ENCODE measurements at places on chromosomes 1 and 21. TPM values are rescaled to one million over a fixed set of nuclear protein-coding genes. Genes with fewer than 3 reads are reported as not detected.
A peak's percentile ranks its signal among the peaks of the same experiment; 100 is the strongest.

DNA sequence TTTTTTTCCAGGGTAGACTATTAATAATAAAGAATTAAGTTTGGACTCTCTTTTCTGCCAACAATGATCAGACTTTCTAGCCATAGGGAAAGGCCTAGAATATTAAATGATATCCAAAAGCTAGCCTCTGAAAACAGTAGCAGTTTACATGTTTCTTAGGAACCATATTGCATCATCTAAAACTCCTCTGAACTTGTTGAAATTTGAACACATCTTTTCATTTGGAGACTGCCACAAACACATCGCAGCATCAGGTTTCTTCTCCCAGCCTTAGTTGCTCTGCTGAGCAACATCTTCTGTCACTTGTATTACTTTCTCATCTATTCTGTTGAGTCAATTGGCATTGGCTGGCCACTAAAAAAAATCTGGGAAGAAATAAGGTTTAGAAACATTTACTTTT lies 63.2 kb upstream of the GNG4 start:
- DNase-seq = no peak

DNA sequence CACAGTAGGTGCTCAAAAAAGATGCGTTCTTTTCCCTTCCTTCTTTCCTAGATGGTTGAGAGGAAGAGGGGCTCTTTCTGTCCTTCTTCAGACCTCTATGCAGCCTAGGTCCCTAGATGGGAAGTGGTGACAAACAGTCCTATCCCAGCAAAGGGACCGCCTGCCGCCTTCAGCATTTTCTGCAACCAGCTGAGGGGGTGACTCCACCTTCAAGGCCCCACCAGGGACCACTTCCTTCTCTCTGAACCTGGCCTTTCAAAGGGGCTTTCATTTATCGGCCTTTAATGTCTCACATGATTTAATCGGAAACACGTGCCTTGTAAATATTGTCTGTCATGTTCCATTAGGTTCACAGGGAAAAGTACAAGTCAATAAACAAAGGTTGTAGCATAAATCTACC lies 32.6 kb downstream of the GLIS1 start:
- DNase-seq = no peak

GRCh38 chr21:43772425-43772821 lies 3.7 kb downstream of the CSTB start:
- DNase-seq = no peak

DNA sequence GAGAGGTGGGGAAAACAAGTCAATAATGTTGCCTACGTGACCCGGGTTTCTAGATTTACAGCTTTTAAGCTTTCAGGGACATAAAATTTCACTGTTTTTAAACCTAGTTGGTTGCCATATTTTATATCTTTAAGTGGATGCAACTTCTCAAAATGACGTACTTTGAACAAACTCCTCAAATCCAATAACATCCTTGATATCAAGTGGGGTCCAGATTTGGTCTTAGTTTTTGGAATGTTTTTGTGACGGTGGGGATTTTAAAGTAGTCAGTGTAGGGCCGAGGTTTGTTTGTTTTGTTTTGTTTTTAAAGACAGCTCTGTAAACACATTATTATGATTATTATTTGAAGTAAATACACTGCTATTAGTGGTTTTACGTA lies 453 bp downstream of the CDKN2C start:
- no peak for DNase-seq

DNA sequence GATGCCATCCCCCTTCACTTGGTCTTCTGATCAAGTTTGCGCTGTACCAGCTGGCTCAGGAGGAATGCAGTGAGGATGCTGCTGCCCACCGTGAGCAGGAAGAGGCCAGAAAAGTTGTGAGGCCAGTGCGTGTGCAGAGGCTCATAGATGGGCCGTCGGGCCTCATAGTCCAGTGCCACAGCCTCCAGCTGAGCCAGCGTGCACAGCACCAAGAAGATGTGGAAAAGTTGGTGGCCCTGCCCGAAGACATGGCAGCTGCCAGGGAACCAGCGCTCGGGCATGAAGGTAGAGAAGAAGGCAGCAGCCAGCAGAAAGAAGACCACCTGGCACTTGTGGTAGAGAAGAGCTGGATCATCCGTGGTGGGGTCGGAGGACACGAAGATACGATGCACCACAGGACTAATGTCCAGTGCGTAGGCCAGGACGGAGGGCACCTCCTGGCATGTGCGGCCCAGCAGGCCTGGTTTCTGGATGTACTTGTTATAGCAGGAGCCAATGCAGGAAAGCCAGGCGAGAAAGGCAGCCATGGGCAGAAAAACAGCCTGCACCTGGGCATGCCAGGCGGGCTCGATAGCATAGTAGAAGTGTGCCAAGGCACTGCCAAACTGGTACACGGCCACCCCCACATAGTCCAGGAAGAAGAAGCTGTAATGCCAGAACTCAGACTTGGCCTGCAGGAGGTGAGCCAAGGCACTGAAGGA lies 3.7 kb upstream of the AUNIP start:
- DNase-seq = no peak

DNA sequence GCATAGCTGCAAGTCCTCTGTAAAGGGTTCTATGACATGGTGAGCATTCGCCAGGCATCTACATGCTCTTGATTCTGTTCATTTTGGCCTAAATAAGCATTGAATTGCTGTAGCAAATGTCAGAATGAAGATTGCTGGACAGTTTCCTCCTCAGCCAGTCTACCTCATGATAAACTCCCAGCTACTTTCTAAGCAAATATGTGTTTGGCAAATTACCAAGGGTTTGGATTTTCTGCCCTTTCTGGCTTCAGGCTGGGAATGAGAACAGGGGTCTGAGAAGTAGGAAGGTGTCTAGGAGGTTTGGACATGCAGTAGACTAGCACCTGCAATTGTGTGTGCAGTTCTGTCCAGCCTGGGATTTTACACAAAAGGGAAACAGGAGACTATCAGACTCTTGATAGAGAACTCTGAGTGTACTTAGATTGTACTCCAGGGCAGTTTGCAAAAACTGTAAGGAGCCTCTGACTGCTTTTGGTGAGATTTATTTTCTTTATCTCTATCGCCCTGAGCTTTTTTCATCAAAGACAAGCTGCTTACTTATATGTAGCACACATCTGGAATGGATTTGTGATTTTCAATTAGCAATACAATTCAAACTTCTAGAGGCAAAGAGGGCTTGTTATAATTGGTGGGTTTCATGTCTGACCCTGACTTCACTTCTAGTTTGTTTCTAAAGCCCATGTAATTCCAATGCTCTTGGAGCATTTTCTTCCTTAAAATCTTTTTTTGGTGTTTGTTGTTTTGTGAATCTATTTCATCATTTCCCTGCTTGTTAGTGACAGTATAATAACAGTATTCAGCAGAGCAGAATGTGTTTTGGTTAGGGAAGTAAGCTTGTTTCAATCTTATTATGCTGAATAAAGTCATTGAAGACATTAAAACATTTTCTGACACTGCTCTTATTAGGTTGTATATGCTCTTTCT lies 150.8 kb downstream of the VPS13D start:
- no peak for DNase-seq

GRCh38 chr1:171799166-171799565 lies 17.7 kb downstream of the METTL13 start:
- no peak for DNase-seq

DNA sequence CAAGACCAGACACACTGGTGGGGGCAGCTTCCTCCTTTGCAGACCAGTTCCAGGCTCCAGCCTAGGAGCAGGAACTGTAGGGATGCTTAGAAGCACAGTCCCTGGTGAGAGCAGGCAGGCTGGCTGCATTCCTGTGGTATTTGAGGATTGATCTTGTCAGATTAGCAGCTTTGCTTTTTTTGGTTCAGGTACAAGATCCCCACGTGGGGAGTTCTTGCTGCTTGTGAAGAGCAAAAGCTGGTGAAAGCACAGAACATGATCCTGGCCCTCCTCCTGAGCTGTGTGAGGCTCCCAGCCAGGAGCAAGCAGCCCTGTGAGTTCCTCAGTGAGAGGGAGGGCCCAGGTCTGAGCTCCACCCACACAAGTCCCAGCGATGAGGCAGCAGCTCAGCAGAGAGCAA lies 75.3 kb upstream of the ARTN start:
- peak; percentile 62 for DNase-seq

DNA sequence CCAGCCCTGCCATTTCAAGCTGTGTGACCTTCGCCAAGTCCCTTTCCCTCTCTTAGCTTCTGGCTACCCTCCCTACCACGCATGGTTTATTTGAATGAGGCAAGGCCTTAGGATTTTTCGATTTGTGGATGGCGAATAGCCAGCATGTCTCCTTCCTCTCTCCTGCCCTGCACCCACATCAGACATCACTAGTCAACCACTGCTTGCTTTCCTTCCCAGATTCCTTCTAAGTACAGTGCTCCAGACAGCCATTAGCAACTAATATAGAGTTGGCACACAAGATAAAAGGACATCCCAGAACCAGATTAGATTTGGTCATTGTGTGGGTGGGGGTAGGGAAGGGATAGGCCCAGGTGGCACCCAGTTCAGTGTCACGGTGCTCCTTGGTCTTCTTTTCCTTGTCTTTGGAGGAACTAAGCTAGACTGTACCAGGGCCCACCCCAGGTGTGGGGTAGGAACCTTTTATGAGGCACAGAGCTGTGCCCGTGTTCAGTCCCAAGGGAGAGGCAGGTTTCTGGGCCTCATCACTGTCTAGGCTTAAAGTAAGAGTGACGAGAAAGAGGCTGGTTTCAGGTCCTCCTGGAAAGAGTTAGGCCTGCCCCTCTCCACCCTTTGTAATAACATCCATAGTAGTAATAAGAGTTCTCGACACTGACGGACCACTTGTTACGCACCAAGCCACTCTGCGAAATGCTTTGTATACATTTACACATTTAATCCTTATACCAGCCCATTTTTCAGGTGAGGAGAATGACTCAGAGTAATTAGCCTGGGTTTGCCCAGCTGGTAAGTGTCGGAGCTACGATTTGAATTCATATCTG lies 8.6 kb downstream of the ALPL start:
- DNase-seq = no peak

DNA sequence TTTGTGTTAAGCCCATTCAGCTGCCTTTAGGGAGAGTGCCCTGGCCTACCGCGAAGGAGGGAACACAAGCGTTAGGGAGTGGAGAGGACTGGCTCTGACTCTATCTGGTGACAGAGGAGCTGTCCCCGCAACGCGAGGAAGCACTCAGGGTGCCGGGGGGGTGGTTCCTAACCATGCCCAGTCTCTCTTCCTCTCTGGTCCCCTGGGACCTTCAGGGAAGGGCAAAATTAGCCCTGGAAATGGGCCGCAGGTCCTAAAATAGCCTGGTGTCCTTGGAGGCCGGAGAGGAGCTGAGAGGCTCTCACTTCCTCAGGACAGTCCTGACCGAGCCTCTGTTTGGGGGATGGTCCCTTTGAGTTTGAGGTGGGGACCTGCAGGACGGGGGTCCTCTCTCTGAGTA lies 5.8 kb downstream of the SLC45A1 start:
- DNase-seq = peak; percentile 71

- no peak for DNase-seq
Measured at GRCh38 chr1:183777328-183777727, 27.6 kb upstream of the RGL1 start.

- DNase-seq = no peak
Measured at GRCh38 chr1:229007167-229007566, 263.7 kb upstream of the RAB4A start.

DNA sequence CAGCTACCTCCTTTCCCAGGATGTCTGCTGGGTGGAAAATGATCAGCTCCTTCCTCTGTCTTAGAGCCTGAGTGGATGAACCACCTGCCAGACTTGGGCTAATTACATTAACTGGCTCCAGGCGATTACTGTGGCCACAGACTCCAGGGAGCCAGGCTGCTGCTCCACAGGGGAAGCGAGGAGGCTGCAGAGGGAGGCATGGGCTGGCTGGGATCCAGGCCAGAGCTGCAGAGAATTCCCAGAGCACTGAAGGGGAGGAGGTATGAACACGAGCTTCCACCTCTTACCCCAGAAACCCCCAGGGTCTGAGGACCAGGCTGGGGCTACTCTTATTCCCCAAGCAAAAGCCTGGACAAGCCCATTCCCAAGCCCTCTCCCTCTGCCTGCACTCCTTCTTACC lies 136.0 kb upstream of the KLHDC7A start:
- DNase-seq = no peak

- no peak for DNase-seq
Measured at GRCh38 chr21:25578056-25578961, 29.0 kb downstream of the MRPL39 start.

DNA sequence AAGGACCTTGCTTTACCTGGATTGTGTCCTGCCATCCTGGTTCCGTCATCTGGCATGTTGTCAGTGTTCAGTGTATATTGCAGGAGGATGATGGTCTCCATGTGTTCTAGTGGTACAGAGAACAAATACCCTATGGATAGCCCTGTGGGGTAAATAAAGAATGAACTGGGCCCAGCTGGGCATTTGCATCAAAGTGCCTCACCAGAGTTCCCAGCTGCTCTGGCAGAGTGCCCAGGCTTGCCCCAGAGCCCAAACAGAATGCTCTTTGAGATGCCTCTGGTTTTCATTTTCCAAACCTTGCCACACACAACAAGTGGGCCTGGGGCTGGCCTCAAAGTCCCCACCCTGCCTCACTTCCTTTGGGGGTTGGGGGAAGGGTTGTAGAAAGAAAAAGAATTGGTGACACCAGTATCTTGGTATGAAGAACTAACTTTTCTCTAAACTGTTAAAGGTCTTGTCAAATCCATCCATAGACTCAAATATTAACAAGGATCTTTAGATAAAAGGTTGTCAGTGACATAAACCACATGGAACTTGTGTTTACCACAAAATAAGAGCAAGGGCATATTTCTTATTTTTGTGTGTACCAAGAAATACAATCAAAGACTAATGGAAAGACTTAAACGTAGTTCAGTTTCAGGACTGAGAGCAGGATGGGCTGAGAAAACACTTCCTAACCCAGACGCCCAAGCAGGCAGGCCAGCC lies 82.2 kb downstream of the LMO4 start:
- peak; percentile 61 for DNase-seq

DNA sequence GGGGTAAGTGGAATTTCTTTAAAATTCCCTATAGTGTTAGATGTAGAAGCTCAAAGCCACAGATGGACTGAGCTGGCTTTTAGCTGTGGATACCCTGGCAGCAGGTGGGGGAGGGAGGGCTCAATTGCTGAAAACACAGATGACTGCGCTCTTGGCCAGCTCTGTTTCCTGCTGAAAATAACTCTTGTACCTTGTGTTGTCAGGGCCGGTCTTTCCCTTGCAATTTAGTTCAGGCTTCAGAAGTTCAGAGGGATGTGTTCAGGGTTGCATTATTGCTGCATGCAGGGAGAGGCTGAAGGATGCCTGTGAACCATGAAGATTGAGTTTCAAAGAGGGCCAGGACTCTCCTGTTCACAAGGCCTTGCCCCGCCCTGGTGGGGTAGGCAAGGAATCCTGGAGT lies 58.1 kb upstream of the GCLM start:
- no peak for DNase-seq

GRCh38 chr1:184595596-184595995 lies 159.1 kb downstream of the EDEM3 start:
- DNase-seq = no peak

- peak; percentile 93 for DNase-seq
Measured at GRCh38 chr1:159924025-159924790, 1.1 kb downstream of the TAGLN2 start.

GRCh38 chr1:236724506-236724905 lies 38.2 kb downstream of the ACTN2 start:
- no peak for DNase-seq

GRCh38 chr1:181746224-181746623 lies 262.9 kb downstream of the CACNA1E start:
- DNase-seq = no peak

CRABP2 gene
- total RNA-seq = 0.59 TPM

GBP5 gene
- 1.7 TPM for total RNA-seq

EPHA8 gene
- not detected for total RNA-seq

ZNF362 gene
- 30.1 TPM for total RNA-seq

CFHR4 gene
- total RNA-seq = not detected

LIN28A gene
- total RNA-seq = not detected

ANKRD65 gene
- 1.8 TPM for total RNA-seq

DMBX1 gene
- not detected for total RNA-seq

ACTL8 gene
- not detected for total RNA-seq

BRINP2 gene
- total RNA-seq = 0.65 TPM

SFN gene
- total RNA-seq = not detected

OLFML2B gene
- total RNA-seq = 2.2 TPM
